Lung (tissue), 17 donors: ENCODE measurements at places on chromosomes 13 and 19. TPM values are rescaled to one million over a fixed set of nuclear protein-coding genes. Genes with fewer than 3 reads are reported as not detected.

Gene RNF17
- total RNA-seq = 0.09 TPM

Gene FAAP24
- total RNA-seq = 1.2 TPM

Gene PRSS57
- not detected for total RNA-seq

Gene SIGLEC7
- 6.3 TPM for total RNA-seq

Gene COX6B1
- 202 TPM for total RNA-seq
